Thymus (tissue), 14 donors: ENCODE measurements at places on chromosomes 7 and 10. TPM values are rescaled to one million over a fixed set of nuclear protein-coding genes. Genes with fewer than 3 reads are reported as not detected.

CFAP70 gene
- 1.7 TPM for total RNA-seq

AKR1C4 gene
- not detected for total RNA-seq

ANKRD2 gene
- 0.05 TPM for total RNA-seq

MOGAT3 gene
- total RNA-seq, result not detected

ASAH2B gene
- 1.1 TPM for total RNA-seq

RELN gene
- 0.28 TPM for total RNA-seq

PRSS37 gene
- total RNA-seq, result 0.47 TPM
